Activated naive CD8-positive, alpha-beta T cell treated with anti-CD3 and anti-CD28 coated beads, Interleukin-2, amount 10 ng/mL, durations not matched to agents 7 days and 5 days (primary cell): ENCODE measurements at places on chromosomes 3 and 15.

DNA sequence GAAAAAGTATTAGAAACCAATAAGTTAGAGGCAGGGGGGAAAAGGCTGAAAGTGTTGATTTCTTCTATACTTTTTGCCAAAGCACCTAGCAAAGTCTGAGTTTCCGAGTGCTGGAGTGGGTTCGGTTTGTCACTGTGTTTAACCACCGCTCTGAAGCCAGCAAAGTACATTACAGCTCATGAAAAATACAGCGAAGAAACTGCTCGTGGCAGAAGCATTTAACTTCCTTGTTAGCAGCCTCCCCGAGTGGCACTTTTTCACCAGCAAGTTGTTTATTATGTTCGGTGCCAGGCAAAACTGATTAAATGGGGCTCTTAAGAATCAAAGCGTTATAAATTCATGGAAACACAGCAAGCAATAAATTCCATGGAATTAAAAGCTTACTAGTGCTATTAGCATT lies 313.6 kb downstream of the FOXP1 start:
- DNase-seq, result no peak

- DNase-seq, result no peak
These were observed 114.3 kb downstream of the WDR76 start for GRCh38 chr15:43941071-43941470.

GRCh38 chr15:28068930-28069329 lies 30.2 kb downstream of the OCA2 start:
- no peak for DNase-seq

- DNase-seq, result no peak
These were observed 94.4 kb downstream of the ST6GAL1 start for GRCh38 chr3:187024536-187025226.
